Esophagus squamous epithelium (tissue), 5 donors: ENCODE measurements at places on chromosomes 5 and 9.
A peak's percentile ranks its signal among the peaks of the same experiment; 100 is the strongest.

DNA sequence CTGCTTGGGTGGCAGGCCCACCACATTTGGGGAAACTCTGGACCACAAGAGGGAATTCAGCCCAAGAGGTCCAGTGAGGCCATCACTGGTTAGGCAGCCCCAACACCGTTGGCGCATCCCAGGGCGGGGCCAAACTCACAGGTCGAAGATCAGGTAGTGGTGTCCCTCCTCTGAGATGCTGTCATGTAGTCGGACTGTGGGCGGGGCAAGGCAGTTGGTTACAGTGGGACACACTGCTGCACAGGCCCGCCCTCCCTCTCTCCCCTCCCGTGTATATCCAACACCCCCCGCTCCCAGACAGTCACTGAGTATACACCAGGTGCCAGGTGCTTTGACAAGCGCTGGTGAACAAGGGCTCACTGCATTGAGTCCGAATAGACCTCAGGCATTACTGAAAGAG lies 32.1 kb downstream of the CAMK2A start:
- DNase-seq: no peak
- H3K4me1 ChIP-seq: peaks cover 6% of the 10 kb centered on the region
- no peak overlapping the region for H3K4me3 ChIP-seq
- H3K27me3 ChIP-seq: no peaks in the 10 kb centered on the region

DNA sequence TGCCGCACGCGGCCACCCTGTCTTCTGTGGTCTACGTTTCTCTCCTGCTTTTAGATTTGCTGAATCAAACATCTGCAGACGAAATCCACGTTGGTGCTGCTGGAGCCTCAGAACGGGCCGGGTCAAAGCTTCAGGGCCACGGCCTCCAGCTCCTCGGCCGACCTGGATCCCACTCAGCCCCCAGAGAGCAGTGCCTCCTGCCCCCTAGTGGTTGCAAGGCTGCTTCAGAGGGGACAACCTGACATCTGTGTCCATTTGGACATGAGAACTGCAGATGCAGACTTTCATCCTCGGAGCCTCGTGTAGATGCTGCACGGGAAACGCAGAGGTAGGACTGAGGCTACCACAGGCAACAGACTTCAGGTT lies 23.0 kb upstream of the SLC6A3 start:
- DNase-seq: no peak
- H3K36me3 ChIP-seq: peaks cover 3% of the 10 kb centered on the region
- H3K4me3 ChIP-seq: no peak overlapping the region
- H3K27me3 ChIP-seq: no peaks in the 10 kb centered on the region

DNA sequence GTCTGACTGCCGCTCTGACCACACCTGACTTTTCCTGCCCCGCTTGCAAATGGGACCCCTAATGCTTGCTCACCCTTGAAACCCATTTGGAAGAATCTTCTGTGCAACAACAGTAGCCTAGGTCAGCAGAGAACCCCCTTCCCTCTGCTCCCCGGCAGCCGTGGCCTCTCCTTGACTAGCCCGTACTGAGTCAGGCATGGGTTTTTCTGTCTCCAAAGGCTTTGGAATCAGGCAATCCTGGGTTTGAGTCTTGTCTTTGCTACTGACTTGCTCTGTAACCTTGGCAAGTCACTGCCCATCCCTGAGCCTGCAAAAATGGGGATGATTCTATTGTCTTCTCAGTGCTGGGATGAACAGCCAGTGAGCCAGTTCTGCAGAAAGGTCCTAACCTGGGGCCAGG lies 135.4 kb downstream of the RGS3 start:
- H3K4me1 ChIP-seq: peaks cover 51% of the 10 kb centered on the region
- no peak for DNase-seq
- peaks cover 33% of the 10 kb centered on the region for H3K36me3 ChIP-seq
- no peaks in the 10 kb centered on the region for H3K27me3 ChIP-seq
- no peak overlapping the region for H3K27ac ChIP-seq

DNA sequence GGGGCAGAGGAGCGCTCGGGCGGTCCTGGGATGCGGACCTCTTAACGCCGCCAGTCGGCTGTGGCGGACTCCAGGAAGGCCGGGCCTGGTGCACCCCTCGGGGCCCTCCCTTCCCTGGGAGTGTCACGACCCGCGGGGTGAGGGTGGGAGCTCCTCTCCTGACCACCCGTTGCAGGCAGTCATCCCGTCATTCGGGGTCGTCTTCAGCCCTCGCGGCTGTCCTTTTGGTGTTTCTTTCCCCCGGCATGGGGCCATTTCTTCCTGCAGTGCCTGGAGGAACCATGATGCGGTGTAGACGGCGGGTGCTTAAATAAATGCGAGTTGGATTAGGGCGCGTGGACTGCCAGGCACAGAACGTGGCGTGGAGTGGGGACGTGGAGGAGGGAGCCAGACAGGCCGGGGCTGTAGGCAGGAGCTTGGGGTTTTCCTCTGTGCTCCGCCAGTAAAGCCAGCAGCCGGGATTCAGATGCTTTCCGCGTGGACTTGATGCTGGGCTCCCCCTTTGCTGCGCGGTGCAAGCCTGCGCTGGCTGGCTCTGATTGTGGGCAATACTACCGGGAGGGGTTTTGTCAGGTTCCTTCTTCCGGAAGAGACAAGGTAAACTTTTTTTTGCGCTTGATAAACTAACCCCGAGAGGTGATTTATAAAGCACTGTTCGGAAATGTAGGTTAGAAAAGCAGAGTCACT lies 868 bp downstream of the KDM4C start:
- no peaks in the 10 kb centered on the region for H3K36me3 ChIP-seq
- DNase-seq: no peak
- peak overlapping the region; percentile 94 for H3K27ac ChIP-seq
- H3K4me3 ChIP-seq: peak overlapping the region; percentile 91

- no peak overlapping the region for H3K4me3 ChIP-seq
- DNase-seq: no peak
- H3K4me1 ChIP-seq: peaks cover 18% of the 10 kb centered on the region
- no peaks in the 10 kb centered on the region for H3K27me3 ChIP-seq
- H3K27ac ChIP-seq: no peak overlapping the region
These were observed 315.5 kb downstream of the SLIT3 start for GRCh38 chr5:168985454-168985853.

- H3K27ac ChIP-seq: no peak overlapping the region
- H3K36me3 ChIP-seq: no peaks in the 10 kb centered on the region
- peaks cover 3% of the 10 kb centered on the region for H3K27me3 ChIP-seq
- H3K4me3 ChIP-seq: no peak overlapping the region
- H3K4me1 ChIP-seq: peaks cover 13% of the 10 kb centered on the region
These were observed 25.7 kb downstream of the LMX1B start for GRCh38 chr9:126639318-126640000.

DNA sequence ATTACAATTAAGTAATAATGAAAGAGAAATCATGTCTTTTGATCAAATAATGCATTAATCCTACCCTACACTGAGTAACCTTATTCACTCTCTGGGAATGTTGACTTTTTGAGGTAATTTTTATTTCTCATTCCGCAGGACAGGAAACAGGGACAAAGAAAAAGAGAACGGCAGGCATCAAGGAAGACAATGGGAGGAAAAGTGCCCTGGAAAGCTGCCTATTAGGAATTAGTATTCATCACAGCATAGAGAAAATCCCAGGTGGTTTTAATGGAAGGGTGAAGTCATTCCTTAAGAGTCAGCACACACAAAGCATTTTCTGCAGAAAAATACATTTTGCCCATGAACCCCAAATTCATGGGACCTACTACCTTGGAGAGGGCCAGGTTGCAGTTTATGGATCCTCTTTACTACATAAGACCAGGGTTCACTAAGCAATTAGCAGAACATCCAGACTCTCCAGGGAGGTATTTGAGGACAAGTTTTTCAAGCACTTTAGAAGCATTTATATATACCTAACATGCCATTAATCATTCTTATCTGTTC lies 9.4 kb downstream of the FSTL4 start:
- no peaks in the 10 kb centered on the region for H3K4me1 ChIP-seq
- H3K36me3 ChIP-seq: no peaks in the 10 kb centered on the region
- no peak overlapping the region for H3K4me3 ChIP-seq
- H3K27me3 ChIP-seq: no peaks in the 10 kb centered on the region
